Mammary microvascular endothelial cell (primary cell): ENCODE measurements at places on chromosomes 3 and 15. TPM values are rescaled to one million over a fixed set of nuclear protein-coding genes. Genes with fewer than 3 reads are reported as not detected.

The CHRNB4 gene
- not detected in 2 replicates for total RNA-seq

The EXD1 gene
- total RNA-seq = not detected in 2 replicates

The CFAP91 gene
- total RNA-seq = 0.20 TPM in 1 of 2 replicates, not detected in the other

The BCHE gene
- 0.39 and 1.2 TPM in 2 replicates for total RNA-seq

The FHIT gene
- total RNA-seq = 0.27 TPM in 1 of 2 replicates, not detected in the other
